ENCODE measurements at places on chromosomes 11 and 22.

GRCh38 chr11:129277198-129277843, 85.2 kb upstream of the ARHGAP32 start:
- no peak for DNase-seq

DNA sequence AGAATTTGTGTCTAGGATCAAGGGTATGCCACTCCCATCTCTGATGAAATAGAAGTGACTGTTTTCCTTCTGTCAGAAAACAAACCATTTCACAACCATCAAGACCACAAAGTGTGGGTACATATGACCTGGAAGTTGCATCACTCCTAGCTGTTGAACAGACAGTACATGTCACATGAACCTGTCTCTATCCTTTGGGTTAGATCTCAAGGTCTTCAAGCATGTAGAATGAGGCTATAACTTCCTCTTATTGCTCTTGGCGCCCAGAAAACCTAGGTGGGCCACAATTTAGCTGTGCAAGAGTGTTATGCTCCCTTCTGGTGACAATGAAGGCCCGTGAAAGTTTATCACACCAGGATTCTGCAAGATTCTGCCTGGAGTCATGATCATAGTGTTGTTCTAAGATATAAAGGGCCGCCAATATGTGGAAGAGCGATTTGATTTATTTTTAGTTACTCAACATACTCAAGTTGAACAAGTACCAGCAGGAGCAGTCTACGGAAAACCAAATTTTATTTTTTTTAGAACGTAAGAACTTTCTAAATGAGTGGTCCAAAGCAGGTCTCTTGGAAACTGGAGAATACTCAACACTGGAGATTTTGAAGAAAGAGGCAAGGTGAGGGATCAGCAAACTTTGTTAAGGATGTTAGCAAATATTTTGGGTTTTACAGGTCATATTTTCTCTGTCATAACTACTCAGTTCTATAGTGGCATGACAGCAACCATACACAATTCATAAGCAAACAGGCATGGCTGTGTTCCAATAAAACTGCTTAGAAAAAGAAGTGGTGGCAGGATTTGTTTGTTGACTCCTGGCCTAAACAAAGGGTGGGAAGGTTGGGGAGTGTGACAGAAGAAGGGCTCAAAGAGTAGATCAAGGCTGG, 101.8 kb downstream of the USP35 start:
- DNase-seq, result no peak

DNA sequence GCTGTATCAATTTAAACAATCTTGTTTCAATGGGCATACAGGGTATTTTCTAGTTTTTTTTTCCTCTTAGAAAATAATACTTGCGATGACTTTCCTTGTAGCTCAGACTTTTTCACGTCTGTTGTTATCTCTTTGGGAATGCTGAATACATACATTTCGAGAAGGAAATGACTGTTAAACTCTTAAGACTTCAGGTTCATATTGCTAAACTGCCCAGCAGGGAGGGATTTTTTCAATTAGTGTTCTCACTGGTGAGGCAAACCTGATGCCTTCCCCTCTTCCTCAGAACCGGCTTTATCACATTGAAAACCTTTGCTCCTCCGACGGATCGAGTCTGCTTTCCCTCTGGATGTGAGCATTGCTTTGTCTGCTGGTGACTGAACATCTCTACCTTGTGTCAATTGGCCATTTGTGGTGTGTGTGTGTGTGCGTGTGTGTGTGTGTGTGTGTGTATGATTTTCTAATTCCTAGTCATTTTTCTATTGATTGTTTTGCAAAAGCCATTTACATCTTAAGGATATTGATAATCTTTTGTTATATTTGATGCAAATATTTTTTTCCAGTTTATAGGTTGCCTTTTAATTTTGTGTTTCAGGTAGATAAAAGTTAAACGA, 6.6 kb downstream of the NEAT1 start:
- no peak for DNase-seq

DNA sequence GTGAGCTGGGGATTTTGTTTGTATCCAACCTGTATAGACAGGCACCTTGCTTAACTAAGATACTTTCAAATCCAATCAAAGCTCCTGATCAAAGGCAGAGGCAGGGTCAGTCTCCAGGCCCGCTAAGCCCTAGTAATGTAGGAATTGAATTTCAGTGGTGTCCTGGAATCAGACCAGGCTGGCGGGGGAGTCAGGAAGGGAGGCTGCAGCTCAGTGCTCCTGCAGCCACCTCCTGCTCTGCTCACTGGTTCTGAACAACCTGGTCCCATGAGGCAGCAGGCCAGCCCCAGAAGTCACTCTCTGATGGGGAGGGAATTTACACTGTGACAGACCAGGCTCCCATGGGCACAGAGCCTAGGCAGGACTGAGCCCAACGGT, 38.5 kb upstream of the GALNT18 start:
- DNase-seq, result no peak

Data from stimulated activated CD4-positive, alpha-beta T cell treated with anti-CD3 and anti-CD28 coated beads, TNF-alpha, amount 100 ng/mL, for 48 hours (primary cell).